DMS153 (cell line): ENCODE measurements at places on chromosomes 13 and 19.

DNA sequence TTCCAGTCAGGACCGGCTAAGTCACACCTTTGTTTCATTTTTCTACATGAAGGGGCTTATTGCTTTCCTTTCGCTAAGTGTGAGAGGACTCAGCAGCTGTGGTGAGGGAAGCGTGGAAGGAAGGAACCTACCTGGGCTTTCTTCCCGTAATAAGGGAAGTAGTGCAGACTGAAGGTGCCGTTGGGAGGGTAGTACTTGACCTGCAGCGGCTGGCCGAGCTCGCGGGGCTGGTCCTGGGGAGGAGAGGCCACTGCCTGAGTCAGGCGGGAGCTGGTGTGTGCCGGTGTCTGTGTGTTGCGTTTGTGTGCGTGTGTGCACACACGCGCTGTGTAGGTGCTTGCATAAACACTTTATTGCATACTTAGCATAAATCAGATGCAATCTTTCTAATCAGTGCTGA is 7.7 kb downstream of the ATP4B start:
- DNase-seq: no peak

GRCh38 chr13:80039000-80039399 is 301.9 kb downstream of the SPRY2 start:
- no peak for DNase-seq

- DNase-seq: no peak
Measured at GRCh38 chr19:13770013-13770635, 4.1 kb upstream of the C19orf53 start.

- peak; percentile 30 for DNase-seq
Measured at GRCh38 chr19:53864308-53864836, 3.3 kb upstream of the MYADM start.

DNA sequence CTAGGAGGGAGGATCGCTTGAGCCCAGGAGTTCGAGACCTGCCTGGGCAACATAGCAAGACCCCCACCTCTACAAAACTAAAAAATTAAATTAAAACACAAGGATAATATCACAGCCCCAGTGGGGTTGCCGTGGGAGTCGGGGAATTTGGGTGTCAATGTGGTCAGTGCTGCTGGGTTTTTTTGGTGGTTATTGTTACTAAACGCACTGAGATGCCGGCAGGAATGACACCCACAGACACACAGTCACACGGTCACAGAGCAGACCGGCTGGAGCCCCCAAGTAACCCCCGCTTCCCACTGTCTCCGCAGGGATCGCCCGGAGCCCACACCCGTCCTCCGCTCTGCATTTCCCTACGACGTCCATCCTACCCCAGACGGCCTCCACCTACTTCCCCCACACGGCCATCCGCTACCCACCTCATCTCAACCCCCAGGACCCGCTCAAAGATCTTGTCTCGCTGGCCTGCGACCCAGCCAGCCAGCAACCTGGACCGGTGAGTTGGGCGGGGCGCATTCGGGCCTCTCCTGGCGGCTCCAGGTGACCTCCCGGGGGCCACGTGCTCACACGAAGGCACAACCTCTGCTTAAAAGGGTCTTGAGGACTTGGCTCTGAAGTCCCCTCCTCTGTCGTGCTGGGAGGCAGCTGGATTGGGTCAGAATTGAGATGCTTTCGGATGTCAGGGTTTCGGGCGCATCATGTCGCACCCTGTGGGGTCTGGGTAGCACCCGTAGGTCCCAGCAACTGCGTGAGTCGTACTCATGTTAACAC is 28.0 kb downstream of the SMIM24 start:
- no peak for DNase-seq

GRCh38 chr13:49395451-49395865 is 48.4 kb downstream of the CAB39L start:
- DNase-seq: no peak

GRCh38 chr13:80706164-80706471 is 365.2 kb upstream of the SPRY2 start:
- no peak for DNase-seq

- DNase-seq: peak; percentile 88
Measured at GRCh38 chr19:40613690-40614621, 12.8 kb downstream of the LTBP4 start.

- DNase-seq: no peak
Measured at GRCh38 chr13:20505405-20506366, 20.0 kb downstream of the CRYL1 start.

- no peak for DNase-seq
Measured at GRCh38 chr19:39740395-39740794, 2.6 kb upstream of the CLC start.
